ENCODE measurements at places on chromosomes 11 and 22.

GRCh38 chr11:17268902-17269301, 7.6 kb upstream of the NUCB2 start:
- no peak for DNase-seq

DNA sequence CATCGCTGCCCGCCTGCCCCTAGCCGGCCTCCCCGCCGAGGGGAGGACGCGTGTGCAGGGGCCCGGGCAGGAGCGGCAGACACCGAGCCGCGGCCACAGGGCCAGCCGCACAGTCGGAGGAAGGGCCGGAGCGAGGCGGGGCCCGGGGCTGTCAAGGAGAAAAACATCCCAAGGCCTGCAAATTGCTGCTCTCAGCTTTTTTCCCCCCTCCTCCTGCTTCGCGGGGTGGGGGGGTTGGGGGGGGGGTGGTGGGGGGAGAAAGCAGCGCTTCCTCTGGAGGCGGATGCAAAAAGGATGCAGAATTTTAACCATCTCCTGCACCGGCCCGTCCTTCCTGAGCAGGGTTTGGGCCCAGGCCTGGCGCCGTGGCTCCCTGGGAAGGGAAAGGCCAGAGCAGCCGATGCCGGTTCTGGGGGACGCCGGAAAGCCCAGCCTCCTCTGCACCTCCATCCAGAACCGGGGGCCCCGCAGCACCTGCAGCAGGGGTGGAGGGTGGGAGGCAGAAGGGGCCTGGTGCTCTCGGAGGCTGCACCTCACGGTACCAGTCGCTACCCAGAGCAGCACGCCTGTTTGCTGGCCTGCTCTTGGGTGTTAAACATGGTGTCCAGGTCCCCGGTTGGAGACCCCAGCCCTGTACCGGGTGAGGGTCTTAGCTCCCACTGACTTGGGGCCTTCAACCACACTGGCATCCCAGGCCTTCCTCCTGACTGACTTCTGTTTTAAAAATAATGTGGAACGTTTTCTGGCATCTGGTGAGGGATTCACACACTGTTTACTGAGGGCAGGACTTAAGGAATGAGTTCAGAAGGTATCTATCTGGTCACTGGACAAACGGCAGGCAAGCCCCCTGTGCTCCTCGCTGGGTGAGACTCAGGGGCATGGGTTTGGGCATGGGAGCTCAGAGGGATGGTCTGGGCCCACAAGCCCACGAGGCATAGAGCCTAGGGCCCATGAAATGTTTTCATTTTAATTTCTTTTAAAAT, 77.4 kb upstream of the WNT7B start:
- DNase-seq: peak; percentile 77

DNA sequence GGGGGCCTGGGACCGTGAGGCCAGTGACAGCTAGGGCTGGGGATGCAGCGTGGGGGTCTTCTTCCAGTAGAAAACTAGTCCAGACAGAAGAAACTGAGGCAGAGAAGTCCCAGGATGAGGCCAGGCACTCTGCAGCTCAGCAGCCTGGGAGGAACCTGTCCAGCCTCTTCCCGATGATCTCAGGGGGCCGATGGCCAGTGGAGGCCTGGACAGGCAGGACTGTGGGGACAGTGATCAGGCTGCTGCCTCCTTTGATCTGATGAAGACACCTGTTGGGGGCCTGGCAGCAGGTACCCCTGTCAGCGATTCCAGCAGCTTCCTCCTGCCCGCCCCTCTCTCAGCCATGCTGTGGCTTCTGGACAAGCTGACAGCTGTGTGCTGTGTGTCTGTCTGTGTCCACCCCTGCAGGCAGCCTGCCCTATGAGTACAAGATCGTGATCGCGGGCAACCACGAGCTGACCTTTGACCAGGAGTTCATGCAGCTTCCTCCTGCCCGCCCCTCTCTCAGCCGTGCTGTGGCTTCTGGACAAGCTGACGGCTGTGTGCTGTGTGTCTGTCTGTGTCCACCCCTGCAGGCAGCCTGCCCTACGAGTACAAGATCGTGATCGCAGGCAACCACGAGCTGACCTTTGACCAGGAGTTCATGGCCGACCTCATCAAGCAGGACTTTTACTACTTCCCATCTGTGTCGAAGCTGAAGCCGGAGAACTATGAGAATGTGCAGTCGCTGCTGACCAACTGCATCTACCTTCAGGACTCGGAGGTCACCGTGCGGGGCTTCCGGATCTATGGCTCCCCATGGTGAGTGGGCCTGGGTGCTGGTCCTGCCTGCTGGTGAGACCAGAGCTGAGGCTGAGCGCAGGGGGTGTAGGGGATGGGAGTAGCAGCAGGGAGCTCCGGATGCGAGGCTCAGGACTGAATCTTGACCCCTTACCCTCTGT, 62.6 kb downstream of the MPPED1 start:
- DNase-seq: no peak

- DNase-seq: no peak
These were observed 3.0 kb downstream of the RDX start for GRCh38 chr11:110293389-110293788.

DNA sequence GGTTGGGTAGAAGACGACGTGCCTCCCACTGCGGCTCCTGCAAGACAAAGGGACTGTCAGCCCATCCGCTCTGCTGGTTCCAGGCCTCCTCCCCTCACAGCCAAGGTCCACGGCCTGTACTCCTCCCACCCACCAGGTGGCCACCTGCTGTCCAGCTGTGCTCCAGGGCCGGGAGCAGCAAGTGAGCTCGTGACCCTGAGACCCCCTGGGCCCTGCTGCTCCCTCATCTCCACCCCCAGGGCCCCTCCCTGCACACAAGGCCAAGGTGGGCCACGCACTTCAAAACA, 27.4 kb downstream of the TSPAN4 start:
- DNase-seq: no peak
